ENCODE measurements at places on chromosomes 7 and 10.

DNA sequence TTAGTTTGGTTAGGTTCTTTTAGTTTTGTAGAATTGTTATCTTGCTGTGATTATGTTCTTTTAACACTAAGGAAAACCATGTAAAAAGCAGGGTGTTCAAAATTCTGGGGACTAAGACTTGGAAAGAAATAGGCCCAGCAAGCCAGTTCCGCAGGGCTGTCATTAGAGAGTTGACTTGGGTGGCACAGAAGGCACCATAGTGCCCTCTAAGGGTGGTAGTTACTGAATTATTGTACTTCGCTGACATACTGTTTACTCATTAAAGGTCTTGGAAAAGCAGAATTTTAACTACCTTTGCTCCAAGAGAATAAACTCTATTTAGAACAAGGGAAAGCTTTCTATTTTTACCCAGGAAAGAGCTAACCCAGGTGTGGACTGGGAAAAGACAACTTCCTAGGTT, 86.5 kb downstream of the OTUD1 start:
- DNase-seq, result no peak

GRCh38 chr10:31751051-31751737, 177.4 kb downstream of the ARHGAP12 start:
- peak; percentile 63 for DNase-seq

DNA sequence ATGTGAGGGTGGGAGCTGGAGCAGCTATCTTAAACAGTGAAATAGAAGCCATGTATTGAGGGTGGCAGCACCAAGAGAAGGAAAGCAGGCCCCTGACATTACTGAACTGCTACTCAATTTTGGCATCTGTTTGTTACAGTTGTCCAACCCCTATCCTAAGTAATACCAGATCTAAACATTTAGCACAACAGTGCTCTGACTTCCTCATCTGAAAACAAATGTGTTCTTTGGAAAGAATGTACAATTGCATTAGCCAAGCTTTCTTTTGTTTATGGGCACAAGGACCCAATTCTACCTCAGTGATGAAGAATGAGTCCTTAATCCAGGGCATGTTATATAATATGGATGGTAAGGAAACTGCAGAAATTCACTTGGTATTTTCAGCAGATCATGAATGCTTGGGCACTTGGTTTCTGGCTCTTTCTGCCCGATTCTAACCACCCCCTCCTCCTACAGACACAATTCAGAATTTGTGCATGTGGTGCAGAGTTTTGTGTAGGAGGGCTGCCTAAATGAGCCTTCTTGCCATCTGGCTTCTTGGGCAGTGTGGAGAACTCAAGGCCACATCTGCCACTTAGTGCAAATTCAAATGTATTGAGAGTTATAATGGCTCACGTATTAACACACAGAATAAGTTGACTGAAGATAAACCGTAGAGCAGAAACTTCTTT, 36.9 kb upstream of the KMT2E start:
- DNase-seq, result no peak

DNA sequence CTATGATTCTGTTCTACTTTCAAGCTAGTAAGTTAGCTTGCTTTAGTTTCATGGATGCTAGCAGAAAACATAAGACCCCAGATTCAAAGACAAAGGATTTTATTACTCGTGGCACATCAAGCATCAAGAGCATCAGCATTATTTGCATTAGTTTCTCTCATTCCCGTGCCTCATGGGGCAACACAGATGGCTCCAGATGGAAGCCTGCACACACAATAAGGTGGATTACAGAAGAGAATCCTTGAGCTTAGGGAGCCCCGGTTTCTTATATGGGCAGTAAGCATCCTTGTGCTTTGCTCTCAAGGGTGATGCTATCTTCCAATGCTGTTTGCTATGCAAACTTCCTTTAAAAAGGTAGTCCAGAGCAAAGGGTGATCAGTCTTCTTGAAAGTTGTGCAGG, 10.7 kb upstream of the CAPZA2 start:
- no peak for DNase-seq

DNA sequence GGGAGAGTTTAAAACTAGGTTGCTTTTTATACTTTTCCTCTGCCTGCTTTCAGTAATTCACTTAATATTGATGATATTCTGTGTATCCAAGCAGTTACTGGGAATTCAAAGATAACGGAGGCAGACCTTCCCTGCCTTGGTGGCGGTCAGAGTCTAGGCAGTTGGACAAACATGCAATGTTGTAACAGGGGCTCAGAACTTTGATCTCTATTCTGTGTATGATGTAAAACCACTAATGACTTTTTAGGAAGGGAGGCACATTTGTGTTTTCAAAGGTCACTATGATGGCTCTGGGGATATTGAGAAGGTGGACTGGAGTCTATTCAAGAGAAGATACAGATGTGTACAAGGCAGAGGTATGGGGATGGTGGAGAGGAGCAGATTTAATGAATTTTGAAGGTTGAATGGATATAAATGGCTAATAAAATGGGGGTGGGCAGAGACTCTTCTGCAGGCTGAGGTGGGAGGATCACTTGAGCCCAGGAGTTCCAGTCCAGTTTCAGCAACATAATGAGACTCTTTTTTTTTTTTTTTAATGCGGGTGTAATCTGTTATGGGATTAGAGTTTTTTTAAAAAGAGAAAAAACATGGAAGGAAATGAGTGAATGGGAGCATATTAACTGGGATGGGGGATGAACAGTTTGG, 5.7 kb upstream of the PON2 start:
- DNase-seq, result no peak

DNA sequence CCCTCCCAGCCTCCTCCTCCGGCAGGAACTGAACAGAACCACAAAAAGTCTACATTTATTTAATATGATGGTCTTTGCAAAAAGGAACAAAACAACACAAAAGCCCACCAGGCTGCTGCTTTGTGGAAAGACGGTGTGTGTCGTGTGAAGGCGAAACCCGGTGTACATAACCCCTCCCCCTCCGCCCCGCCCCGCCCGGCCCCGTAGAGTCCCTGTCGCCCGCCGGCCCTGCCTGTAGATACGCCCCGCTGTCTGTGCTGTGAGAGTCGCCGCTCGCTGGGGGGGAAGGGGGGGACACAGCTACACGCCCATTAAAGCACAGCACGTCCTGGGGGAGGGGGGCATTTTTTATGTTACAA, 83.3 kb downstream of the PAX2 start:
- no peak for DNase-seq
